CD4-positive, alpha-beta memory T cell (primary cell): ENCODE measurements at places on chromosomes 3 and 15. TPM values are rescaled to one million over a fixed set of nuclear protein-coding genes. Genes with fewer than 3 reads are reported as not detected.

DNA sequence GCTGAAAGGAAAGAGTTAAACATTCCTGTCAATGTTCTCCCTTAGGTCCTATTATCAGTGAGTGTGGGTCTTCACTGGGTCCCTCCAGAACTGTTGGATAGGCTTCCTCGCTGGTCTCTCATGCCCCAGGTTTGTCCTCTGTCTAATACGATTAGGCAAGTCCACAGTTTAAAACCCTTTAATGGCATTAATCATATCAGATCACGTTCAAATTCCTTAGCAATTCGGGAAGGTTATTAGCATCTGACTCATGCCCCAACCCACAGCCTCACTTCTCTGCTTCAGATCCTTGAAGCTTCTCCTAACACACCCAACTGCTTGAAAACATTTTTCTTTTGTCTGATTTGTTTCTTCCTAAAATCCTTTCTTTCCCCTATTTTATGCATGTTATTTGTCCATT lies 224.3 kb upstream of the ATP10A start:
- no peak for DNase-seq

- no peak for DNase-seq
Measured at GRCh38 chr15:65787260-65787659, 4.8 kb downstream of the DENND4A start.

GRCh38 chr3:196082619-196082971 lies 705 bp upstream of the TFRC start:
- DNase-seq, result no peak

DNA sequence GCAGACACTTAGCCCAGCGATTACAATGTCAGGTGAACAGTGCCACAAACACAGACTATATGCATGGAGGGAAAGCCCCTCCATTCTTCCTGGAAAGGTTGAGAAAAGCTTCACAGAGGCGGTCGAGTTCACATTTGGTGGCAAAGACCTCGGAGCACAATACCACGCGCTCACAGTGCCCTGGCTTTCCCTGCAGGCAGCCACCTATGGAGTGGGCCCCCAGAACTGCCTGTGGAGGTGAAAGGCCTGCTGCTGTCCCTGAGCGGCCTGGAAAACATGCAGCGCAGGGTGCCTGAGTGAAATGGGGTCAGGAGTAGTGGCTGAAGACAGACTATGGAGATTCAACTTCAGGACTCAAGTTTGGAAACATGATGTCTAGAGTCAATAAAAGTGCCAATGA lies 26.9 kb downstream of the PDIA5 start:
- no peak for DNase-seq

- DNase-seq, result no peak
Measured at GRCh38 chr3:23751212-23751723, 54.5 kb upstream of the UBE2E1 start.

Gene ATP13A5
- total RNA-seq, result not detected

Gene IL16
- 392 TPM for total RNA-seq
